ENCODE measurements at places on chromosomes 2 and 18. TPM values are rescaled to one million over a fixed set of nuclear protein-coding genes. Genes with fewer than 3 reads are reported as not detected.

Gene DIPK1C
- not detected for total RNA-seq

- H3K27me3 ChIP-seq: peaks cover 9% of the 10 kb centered on the region
- no peak overlapping the region for H3K27ac ChIP-seq
- no peak for DNase-seq
- H3K4me1 ChIP-seq: peaks cover 4% of the 10 kb centered on the region
- H3K36me3 ChIP-seq: no peaks in the 10 kb centered on the region
Observed at GRCh38 chr18:5984245-5984644, 88.9 kb upstream of the TMEM200C start.

- no peak for DNase-seq
- no peaks in the 10 kb centered on the region for H3K36me3 ChIP-seq
- no peaks in the 10 kb centered on the region for H3K27me3 ChIP-seq
- H3K4me3 ChIP-seq: no peak overlapping the region
- no peak overlapping the region for H3K27ac ChIP-seq
Observed at GRCh38 chr2:70328921-70329561, 27.2 kb upstream of the FAM136A start.

DNA sequence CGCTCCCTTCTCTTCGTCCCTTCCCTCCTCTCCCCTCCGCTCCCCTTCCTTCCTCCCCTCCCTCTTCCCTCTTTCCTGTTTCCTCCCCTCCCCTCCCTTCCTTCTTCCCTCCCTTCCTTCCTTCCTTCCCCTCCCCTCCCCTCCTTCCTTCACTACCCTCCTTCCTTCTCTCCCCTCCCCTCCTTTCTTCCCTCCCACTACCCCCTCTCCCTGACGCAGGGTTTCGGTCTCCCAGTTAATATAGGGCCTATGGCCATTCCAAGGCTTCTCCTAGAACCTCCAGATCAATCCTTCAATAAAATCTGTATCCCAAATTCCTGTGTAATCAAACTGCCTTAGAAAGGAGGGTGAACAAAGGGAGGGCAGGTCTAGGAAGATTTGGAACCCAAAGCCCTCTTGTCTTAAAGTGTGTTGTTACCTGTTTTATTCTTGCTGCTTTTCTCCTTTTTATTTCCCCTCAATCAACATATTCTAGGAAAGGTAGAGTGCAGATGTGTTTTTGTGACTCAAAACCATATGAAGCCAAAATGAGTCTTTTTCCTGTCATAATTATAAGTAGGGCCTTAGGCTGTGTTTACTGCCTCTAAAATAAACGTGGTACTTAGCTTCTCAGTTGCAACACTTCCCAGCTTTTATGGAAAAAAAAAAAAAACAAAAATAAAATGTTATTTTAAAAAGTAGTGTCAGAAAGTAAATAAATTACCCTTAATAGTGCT, 53.7 kb downstream of the GPD2 start:
- H3K4me3 ChIP-seq: peak overlapping the region; percentile 72
- peaks cover 33% of the 10 kb centered on the region for H3K4me1 ChIP-seq
- no peak for DNase-seq
- H3K27me3 ChIP-seq: no peaks in the 10 kb centered on the region
- no peaks in the 10 kb centered on the region for H3K36me3 ChIP-seq

DNA sequence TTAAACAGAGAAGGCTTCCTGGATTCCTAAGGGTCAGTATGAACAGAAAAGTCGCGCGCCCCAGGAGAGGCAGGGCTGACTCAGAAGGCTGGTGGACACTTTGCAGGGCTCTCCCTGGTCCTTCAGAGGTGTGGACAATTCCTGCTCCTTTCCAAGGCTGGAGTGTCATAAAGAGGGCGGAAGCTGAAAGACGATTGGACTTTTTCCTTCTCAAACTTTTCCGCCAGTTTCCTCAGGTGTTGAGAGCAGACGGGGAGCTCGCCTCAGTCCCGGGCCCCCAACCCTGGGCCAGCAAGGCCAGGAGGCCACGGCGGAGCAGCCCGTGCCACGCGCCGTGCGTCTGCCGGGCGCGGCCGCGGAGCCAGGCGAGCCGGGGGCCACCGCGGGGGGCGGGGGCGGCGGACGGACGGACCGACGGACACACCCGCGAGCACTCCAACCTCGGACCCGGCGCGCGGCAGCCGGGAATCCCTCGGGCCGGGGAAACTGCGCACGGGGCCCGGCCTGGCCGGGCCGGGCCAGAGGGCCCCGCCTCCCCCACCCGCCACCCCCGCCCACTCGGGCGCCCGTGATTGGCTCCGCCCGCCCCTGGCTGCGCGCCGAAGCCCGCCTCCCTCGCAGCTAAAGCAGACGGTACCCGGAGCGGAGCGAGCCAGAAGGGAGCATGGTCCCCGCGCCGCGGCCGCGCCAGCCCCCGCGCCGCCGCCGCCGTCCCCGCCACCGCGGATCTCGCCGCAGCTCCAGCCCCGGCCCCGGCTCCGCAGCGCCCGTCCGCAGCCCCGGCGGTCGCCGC, at the start of gene KLHL29:
KLHL29 (plus strand) TSS at position 629 of the 793 bp plus-strand sequence. CDS start 177,018 bp downstream, outside the sequence.
- H3K27me3 ChIP-seq: peaks cover 74% of the 10 kb centered on the region
- H3K4me1 ChIP-seq: peaks cover 40% of the 10 kb centered on the region
- DNase-seq: peak; percentile 78
- no peak within 1 kb of the TSS for H3K27ac ChIP-seq

DNA sequence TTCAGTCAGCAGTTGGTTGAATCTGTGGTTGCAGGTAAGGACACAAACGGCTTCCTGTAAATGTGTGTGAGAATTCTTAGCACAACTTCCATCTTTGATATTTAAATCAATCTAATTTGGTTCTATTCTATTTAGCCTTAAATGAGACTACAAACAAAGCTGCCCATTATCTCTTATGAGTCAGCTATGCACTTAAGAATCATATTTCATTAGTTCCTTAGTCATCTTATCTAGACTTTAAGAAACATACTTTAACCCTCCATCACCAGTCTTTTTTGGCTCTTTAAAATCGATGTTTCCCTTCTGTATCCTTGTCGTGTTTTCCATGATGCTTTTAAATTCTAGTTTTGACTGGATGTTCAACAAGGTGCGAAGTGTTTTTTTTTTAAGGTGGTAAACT, 114.4 kb upstream of the TMEM200C start:
- H3K4me1 ChIP-seq: peaks cover 4% of the 10 kb centered on the region
- DNase-seq: no peak
- no peak overlapping the region for H3K27ac ChIP-seq
- H3K27me3 ChIP-seq: no peaks in the 10 kb centered on the region
- no peaks in the 10 kb centered on the region for H3K36me3 ChIP-seq

DNA sequence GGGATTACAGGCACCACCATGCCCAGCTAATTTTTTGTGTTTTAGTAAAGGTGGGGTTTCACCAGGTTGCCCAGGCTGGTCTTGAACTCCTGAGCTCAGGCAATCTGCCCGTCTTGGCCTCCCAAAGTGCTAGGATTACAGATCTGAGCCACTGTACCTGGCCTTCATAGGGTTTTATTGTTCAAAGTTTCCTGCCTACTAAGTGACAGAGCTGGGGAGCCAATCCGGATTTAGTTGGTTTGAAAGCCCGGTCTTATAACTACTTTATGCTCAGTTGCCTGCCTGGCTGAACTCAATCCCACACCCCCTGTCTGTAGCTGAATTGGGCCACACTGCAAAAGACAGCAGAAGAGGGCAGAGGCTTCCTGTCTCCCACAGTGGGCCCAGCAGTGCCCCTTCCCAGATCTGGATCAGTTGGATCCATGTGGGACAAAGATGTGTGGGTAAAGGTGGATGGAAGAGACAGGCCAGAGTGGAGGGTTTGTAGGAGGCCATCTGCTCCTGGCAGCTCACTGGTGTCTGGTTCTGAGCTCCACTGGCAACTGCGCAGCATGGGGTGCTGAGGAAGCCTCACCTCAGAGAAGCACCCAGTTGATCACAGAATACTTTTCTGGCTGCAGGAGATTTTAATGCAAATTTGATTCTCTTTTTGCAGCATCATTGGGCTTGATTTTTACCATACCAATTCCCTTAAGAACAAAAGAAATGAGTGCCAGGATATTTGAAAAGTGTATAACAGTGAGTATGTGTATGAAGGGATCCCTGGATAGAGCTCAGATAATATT, 144.9 kb downstream of the DDX1 start:
- H3K4me3 ChIP-seq: no peak overlapping the region
- no peaks in the 10 kb centered on the region for H3K36me3 ChIP-seq
- no peak overlapping the region for H3K27ac ChIP-seq
- H3K4me1 ChIP-seq: no peaks in the 10 kb centered on the region
- peaks cover 3% of the 10 kb centered on the region for H3K27me3 ChIP-seq
- DNase-seq: no peak

GRCh38 chr18:78099979-78100588, 850.4 kb downstream of the GALR1 start:
- H3K27ac ChIP-seq: no peak overlapping the region
- no peaks in the 10 kb centered on the region for H3K4me1 ChIP-seq
- H3K4me3 ChIP-seq: no peak overlapping the region
- DNase-seq: no peak
- no peaks in the 10 kb centered on the region for H3K36me3 ChIP-seq
- no peaks in the 10 kb centered on the region for H3K27me3 ChIP-seq

All from activated T-cell treated with anti-CD3 and anti-CD28 coated beads, Interleukin-2, amount 50 U/mL, for 72 hours (primary cell).